ENCODE measurements at places on chromosomes 4 and X.

DNA sequence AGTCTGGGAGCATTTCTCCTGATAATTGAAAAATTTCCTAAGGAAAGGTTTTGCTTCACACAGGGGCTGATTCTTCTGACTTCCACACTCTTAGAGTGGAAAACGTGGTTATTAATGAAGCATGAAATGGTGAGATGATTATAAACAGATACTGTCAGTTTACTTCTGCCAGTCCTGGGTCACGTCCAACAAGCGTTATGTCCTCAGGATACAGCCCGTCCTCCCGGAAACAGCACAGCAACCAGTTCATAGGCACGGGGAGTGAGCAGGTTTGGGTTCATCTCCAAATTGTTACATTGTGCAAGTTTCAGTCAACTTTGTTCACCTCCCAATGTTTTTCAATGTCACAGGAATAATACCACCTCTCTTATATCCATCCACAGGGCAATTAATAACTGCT is 98.8 kb downstream of the NPNT start:
- DNase-seq, result no peak

GRCh38 chrX:79325263-79325958 is 41.7 kb downstream of the ITM2A start:
- no peak for DNase-seq

GRCh38 chr4:76803522-76803921 is 94.4 kb downstream of the SOWAHB start:
- DNase-seq, result no peak

DNA sequence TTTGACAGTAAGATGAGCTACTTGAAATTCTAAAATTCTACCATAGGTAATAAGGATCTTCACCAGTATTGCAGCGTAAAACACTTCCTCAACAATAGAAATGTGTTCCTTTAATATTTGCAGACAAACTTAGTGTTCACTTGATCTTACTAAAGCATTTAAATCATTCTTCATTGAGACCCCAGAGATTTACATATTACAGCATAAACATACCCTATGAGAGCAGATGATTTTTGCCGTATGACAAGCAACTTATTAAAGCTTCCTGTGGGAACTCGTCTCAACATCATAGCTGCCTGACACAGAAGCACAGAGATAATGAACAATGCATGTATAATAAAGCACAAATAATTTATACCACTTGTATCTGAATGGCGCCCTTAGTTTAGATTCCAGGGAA is 3.6 kb downstream of the UGT2B7 start:
- no peak for DNase-seq

DNA sequence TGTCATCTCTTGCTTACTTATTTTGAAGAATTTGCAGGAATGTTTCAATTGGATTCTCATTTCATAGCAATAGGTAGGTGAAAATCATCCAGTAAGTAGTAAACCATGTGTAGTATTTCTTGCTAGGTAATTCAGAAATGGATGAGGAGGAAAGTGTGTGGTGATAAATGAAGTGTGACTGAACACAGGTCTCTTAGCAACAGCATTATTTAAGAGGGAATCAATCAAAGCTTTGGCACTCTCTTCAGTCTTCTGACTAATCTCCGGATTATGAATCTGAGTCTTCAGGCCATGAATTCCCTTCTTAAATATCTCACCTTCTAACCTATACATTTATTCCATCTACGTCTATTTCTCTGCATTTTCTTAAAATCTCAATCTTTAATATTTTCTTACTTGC is 55.8 kb upstream of the ARHGAP24 start:
- DNase-seq, result no peak

- DNase-seq, result no peak
These were observed 2.4 kb downstream of the MGST2 start for GRCh38 chr4:139668036-139668435.

DNA sequence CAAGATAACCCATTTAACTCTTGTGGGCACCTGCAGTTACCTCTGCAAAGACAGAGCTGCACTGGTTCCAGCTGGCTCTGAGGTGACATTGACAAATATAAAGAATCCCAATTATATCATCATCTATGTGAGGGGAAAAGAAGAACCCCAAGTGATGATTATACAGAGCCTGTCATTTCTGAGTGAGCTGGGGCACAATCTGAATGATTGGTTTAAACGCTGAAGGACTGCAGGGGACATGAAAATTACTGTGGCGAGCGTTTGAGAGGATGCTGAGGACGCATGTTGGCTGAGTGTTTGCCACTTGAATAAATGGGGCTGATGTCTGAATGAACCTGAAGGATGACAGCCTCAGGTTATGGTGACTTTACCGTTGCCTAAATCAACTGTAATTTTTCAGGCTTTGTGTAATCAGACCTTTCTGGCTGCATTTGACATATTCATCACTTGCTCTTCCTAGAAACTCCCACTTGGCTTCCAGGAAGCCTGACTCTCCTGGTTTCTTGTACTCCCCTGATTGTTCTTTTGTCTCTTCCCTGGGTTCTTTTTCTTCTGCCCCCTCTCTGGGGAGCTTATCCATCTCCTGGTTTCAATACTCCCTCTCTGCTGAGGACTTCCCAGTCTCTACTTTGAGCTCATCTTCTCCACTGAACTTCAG is 4.1 kb upstream of the HSD17B10 start:
- DNase-seq, result no peak

GRCh38 chrX:71168134-71168533 is 23.5 kb downstream of the NLGN3 start:
- no peak for DNase-seq

DNA sequence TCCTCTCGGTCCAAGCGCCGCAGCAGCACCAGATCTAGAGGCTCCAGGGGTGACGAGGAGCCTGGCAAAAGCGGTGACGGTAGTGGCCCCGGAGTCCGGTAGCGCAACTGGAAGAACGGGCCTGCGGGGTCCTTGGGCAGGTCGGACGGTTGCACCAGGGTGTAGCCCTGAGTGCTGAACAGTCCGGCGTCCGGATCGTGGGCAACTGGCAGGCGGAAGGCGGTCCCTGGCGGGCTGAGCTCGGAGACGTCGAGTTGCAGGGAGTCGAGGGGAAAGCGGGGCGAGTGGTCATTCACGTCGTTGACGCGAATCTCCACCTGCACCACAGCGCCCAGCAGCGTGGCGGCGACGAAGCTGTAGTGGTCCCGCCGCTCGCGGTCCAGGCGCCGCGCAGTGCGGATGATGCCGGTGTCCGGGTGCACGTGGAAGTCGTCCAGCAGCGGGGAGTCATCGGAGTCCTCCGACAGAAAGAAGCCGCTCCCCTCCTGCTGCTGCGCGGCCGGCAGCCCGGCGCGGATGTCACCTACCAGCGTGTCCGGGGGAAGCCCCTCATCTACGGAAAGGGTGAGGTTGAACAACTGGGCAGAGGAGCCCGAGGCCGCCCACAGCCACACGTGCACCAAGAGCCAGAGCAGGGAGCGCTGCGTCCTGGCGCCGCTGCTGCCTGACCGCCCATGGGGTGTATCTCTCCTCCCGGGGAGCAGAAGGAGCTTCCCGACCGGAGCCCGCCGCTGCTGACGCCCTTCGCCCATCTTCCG is 837 bp downstream of the DCHS2 start:
- no peak for DNase-seq

DNA sequence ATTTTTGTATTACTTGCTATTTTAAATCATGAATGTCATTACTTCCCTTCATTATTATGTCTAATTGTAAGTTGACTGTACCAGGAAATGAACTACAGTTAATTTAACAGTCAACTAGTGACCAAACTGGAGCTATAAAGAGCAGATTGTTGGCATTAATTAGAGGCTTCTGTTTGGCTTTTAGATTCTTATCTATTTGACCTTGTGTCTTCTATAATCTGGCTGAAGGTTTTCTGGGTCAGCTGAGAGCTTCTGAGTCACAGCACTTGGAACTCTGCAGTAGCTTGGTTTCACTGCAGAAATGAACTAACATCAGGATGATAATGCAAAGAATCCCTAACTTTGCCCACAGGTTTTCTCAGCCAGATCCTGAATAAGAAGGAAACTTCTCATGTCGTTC is 169.2 kb upstream of the LEF1 start:
- no peak for DNase-seq

- DNase-seq, result no peak
These were observed 203.2 kb downstream of the DHX15 start for GRCh38 chr4:24380957-24381665.

GRCh38 chr4:102843938-102844337 is 16.6 kb upstream of the UBE2D3 start:
- no peak for DNase-seq

DNA sequence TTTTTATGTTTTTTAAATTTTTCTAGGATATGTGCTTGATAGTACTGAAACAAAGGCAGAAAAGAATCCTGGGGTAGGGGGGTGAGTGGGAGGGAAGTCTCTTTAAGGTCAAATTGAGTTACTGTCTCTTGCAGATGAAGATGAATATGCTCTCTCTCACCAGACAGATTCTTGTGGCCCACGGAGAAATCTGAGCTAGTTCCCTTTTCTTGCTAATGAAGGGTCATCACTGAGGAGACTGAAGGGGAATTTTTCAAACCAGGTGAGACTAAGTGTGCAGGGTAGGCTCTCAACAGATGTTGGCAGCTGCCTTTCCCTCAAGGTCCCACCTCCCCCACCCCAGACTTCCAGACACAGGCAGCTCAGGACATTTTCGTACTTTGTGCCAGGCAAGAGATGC is 21.5 kb downstream of the FAM9C start:
- DNase-seq, result no peak

DNA sequence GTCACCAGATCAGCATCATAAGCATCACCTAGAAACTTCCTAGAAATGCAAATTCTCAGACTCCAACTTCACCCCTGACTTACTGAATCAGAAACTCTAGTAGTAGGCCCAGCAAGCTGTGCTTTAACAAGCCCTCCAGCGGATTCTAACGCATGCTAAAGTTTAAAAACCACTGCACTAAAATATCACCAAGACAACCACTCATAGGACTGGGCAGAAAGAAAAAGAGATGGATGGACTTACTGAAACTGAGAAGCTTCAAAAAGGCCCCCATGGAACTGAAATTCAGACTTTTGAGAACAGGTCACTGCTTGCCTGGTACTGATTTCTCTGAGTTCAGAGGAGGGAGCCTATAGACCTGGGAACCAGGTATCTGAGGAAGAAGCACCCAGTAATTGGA is 40.1 kb downstream of the FAM241A start:
- DNase-seq, result no peak

DNA sequence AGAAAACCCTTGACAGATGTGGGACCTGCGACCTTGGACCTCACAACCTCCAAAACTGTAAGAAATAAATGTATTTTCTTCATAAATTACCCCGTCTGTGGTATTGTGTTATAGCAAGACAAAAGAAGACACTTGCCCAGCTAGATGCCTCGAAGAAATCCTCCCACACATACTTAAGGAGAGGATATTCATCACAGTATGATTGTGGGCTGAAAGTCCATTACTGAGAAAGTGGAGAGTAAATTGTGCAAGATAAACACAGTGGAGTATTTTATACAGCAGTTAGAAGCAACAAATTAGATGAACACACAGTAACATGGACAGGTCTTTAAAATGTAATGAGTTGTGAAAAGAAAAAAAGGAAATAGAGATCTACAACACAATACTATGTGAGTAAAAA is 25.8 kb upstream of the PLA2G12A start:
- DNase-seq, result no peak

DNA sequence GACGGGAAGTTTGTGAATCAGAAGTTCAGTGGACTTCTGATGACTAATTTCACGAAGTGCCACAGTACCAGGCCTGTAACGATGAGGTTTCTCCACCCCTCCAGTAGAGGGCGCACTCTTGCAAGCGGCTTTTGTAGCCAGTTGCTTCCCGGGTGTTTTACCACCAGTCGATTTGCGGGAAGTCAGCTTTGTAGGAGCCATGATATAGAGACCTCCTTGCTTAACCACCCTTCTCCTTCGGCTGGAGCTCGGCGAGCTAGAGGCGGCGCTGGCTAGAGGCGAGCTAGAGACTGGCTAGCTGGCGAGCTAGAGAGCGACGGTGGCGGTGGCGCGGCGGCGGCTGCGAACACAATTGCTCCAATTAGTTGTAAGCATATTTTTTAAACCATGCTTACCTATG is 72.0 kb downstream of the IL1RAPL1 start:
- no peak for DNase-seq

All from substantia nigra (tissue), 51 donors.